ENCODE measurements at places on chromosomes 2 and 18.

DNA sequence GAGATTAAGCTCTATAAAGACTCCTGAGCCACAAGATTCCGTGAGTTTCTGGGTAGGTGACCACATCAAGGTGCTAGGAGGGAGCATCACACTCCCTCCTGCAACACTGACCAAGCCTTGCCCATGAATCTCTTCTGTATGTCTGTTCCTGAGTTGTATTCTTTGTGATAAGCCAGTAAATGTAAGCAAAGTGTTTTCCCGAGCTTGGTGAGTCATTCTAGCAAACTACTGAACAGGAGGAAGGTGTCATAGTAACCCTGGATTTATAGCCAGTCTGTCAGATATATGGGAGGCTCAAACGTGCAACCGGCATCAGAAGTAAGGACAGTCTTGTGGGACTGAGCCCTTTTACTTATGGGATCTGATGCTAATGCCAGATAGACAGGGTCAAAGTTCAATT, 346.1 kb upstream of the KYNU start:
- no peak for DNase-seq

- no peak for DNase-seq
These were observed 442.2 kb upstream of the ID2 start for GRCh38 chr2:8239531-8240088.

DNA sequence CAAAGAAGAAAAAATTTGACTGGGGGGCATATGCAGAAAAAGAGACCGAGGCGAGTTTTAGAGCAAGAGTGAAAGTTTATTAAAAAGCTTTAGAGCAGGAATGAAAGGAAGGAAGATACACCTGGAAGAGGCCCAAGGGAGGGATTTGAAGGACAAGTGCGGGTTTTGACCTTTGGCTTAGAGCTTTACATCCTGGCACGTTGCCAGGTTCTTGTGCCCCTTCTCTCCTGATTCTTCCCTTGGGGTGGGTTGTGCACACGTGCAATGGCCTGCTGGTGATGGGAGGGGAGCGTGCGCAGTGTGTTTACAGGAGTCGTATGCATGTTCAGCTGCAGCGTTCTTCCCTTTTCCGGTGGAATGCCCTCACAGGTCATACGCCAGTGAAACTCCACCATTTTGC, 208.8 kb downstream of the NBAS start:
- DNase-seq: no peak

GRCh38 chr2:231161877-231162329, 36.5 kb upstream of the ARMC9 start:
- no peak for DNase-seq

GRCh38 chr18:55152801-55153200, 193.5 kb upstream of the CCDC68 start:
- DNase-seq: no peak

DNA sequence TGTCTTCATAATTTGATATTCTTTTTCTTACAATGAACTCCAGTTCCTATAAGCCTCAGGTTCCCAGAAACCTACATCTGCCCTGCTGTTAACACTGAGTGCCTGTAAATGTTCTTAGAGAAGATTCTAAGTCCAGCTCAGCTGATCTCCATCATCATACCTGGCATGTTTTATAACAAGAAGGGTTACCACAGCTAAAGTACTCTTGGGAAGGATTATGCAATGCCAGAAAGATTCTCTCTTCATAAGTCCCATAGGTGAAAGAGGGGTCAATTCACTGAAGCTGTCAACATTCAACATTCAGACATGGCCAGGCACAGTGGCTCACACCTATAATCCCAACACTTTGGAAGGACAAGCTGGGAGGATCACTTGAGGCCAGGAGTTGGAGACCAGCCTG, 31.3 kb upstream of the PTPN4 start:
- DNase-seq: no peak

- DNase-seq: no peak
These were observed 29.8 kb downstream of the BABAM2 start for GRCh38 chr2:27920148-27920885.

- DNase-seq: no peak
These were observed 1.3 kb upstream of the USP34 start for GRCh38 chr2:61471905-61472805.

GRCh38 chr2:10132596-10132995, 10.1 kb downstream of the RRM2 start:
- DNase-seq: no peak

- DNase-seq: no peak
These were observed 248.7 kb downstream of the RNF152 start for GRCh38 chr18:61643884-61644647.

GRCh38 chr2:15909736-15910135, 30.6 kb upstream of the MYCN start:
- DNase-seq: no peak

DNA sequence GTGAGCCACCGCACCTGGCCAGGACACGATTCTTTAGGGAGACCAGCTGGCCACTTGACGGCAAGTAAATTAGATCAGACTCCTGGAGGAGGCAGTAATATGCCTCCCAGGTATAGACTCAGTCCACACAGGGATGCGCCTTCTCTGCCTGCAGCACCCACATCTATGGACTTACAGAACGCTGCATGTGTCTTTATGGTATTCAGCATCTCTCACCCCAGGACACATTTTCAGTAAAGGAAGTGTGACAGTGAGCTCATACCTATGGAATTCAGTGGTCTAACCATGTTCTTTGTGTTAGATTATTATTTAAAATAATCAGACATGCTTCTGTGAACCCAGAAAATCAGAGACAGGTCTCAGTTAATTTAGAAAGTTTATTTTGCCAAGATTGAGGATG, 5.9 kb upstream of the NARS1 start:
- no peak for DNase-seq

DNA sequence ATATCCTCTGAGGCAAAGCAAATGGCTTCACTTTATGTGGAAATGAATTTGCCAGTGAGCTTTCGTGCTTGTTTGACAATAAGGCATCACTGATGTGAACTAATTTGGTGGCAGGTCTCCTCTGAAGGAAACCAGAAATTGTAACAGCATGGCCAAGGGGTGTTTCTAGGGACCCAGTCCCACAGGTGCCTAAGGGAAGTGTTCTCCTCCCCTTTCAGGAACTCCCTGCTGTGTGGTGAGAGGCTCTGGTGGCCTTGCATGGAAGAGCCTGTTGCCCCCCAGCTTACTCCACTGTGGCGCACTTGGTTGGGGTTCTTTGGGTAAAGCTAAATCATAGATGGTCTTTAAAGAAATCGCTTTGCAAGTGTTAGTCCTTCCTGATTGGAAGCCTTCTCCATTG, 20.4 kb downstream of the RAB12 start:
- DNase-seq: no peak
